Transverse colon (tissue), 4 donors: ENCODE measurements at places on chromosomes 6 and 20. TPM values are rescaled to one million over a fixed set of nuclear protein-coding genes. Genes with fewer than 3 reads are reported as not detected.

DLL1 gene
- 17.0 TPM for total RNA-seq

PHACTR3 gene
- 5.4 TPM for total RNA-seq

WASF1 gene
- total RNA-seq, result 1.9 TPM

SLC17A3 gene
- not detected for total RNA-seq

PGC gene
- not detected for total RNA-seq

HLA-G gene
- total RNA-seq, result not detected

GRCh38 chr6:128993166-128993565, 110.2 kb downstream of the LAMA2 start:
- no peak for DNase-seq

GRCh38 chr20:50870561-50871161, 60.6 kb downstream of the ADNP start:
- DNase-seq, result no peak

DNA sequence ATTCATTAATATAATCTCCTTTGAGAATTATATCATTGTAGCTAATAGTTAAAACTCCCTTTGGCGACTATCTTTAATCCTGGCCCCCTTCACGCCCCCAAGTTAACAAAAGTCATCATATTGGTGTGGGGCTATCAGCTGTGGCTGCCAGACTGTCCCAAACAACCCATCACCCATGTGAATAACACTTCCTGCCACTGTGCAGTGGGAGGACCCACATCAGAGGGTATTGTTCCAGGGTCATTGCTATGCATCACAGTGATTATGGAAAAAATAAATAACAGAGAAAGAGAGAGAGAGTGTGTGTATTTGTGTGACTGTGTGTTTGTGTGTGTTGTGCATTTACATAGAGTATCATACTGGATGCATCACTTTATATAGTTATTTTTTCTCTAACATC, 39.3 kb upstream of the TENT5A start:
- no peak for DNase-seq

- DNase-seq, result no peak
These were observed 1.7 kb downstream of the TAAR6 start for GRCh38 chr6:132571774-132572173.

DNA sequence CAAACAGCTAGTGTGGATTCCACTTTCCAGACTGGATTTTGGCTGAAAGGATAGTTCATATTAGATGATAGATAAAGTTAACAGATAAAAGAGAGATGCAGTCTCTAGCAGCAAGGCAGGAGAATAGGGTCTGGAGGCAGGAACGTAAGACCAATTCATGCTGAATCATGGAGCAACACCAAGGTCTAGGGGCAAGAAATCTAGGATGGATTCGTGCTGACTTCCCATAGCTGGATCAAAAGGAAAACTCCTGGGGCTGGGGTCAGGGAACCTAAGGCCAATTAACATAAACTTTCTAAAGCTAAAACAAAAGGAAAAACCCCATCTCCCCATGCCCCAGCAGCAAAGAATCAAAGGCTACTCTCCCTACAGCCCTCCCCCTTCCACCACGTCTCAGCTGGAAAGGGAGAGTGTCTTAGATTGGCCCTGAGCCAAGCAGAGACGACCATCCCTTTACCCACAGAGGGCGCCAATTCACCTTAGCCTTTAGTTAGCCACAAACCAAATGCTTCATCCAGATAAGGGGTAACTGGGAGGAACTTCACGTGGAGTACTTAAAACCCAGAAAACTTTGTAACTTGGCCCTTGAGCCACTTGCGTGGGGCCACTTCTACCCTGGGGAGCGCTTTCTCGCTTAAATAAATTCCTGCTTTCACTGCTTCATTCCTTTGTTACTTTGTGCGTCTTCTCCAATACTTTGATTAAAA, 7.6 kb downstream of the TREM1 start:
- peak; percentile 63 for DNase-seq

GRCh38 chr20:43894491-43894890, 20.2 kb upstream of the TOX2 start:
- DNase-seq, result no peak

- DNase-seq, result no peak
These were observed 87.8 kb downstream of the GMDS start for GRCh38 chr6:2157441-2158127.

DNA sequence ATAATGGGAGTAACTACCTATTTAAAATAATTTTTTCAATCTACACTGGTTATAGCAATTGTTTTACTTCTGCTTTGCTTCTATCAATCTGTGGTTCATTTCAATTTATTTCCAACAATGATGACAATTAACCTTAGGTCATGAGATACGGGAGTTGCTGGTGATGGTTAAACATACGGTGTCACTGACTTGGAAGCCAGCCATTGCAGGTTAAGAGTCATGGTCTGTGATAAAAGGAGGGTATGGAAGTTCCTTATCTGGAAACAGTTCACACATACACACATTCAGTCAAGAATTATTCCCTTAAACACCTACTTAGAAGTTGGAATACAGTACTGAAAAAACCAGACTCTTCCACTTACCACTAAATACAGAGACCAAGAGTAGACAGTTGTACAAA, 180.0 kb downstream of the KIF16B start:
- no peak for DNase-seq

- no peak for DNase-seq
These were observed 556.5 kb downstream of the DHX35 start for GRCh38 chr20:39518654-39519053.

GRCh38 chr6:6875818-6876470, 231.8 kb upstream of the RREB1 start:
- no peak for DNase-seq

DNA sequence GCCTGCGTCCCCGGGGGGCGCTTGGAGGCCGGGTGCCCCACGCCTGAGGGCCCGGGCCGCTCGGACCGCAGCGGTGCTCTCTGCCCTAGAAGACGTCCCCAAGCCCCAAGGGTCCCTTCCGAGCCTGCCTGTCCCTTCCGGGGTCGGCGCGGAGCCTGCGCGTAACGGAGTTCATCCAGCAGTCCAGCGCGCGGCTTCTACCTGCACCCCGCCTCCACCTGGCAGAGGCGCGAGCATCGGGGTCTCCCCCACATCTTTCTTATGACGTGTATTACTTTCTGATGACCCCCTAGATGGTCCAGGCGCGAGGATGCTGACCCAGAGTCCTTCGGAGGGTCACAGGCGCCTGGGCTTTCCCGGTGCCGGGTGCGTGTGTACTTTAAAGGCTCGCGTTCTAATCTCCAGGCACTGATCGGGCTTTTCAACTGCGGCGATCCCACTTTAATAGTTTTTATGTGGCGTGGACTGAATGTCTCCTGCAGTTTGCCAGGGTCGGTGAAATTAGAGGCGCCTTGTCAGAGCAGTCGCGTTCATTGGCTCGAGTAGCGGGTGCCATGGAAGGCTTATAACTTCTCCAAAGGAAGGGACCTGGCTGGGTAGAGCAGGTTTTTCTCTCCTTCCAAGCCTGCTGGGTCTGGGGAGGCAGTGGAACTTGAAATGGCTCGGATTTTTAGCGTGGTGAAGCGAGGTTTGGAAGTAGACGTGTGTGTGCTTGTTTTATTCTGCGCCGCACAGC, 912 bp downstream of the EYA4 start:
- DNase-seq, result no peak

- DNase-seq, result no peak
These were observed 88.2 kb upstream of the FAM83B start for GRCh38 chr6:54758340-54758739.

DNA sequence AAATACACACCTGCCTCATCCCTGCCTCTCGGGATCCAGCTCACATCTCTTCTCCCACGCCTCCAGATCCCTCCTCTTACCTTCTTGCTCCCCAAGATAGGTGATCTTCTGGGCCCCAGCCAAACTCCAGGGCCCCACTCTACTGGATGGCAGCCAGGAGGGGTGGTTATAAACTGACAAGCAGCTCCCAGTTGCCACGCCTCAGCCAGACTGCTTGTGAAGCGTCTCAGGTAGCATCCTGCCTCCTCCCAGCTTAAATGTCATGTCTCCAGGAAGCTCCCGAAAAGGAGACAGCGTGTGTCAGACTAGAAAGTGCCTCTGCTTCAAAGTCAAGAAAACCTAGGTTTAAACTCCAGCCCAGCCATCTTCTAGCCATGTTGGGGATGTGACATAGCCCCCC, 114.1 kb downstream of the LRFN2 start:
- DNase-seq, result no peak

DNA sequence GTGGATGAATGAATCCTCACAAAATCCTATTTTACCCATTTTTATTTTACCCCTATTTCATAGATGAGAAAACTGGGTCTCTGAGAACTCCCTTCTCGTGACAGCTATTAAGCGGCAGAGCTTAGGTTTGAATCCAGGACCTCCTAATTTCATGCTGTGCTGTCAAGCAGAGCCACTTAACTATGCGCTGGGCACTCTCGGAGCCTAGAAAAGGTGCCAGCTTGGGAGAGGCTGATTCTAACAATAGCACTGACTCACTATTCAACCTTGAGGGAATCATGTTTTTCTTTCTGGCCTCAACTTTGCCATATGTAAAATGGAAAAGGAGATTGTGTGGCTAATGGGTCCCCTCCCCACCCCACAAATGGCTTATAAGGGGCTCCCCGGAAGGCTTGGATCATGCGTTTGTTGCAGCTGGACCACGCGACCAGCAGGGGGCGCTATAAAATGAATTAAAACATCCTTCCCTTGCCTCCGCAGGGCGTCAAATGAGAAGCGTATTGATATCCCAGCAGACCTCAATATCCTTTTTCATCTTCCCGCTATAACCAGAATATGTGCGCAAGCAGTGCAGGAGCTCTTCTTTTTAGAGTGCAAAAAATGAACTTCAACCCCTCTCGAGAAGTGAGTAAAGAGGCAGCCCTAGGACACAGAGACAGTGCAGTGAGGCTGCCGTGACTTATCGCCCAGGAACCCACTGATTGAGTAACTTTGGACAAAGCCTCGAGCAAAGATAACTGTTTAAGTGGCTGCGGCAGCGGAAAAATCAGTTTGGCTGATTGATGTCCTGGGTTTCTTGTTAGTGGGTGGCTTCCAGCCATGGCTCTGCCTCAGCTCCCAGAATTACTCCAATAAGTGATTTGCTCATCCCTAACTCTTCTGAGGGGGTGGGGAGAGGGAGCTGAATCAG, 12.8 kb upstream of the PDYN start:
- DNase-seq, result no peak

DNA sequence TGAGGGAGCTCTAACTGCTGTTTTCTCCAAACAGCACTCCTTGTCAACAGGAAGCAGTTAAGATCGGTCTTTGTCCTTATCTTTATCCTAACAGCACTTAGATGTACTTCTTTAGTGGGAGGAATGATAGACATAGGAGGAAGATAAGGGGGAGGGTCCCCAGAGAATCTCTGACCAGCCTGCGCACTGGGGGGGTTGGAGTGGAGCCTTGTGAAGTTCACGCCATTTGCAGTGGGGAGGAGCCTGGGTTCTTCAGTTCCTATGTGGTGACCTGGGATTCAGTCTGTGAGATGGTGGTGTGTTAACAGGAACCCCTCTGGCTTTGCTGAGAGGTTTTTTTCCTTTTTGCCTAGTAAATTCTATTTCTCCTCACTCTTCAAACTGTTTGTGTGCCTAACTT, 18.1 kb upstream of the ASCC3 start:
- no peak for DNase-seq

DNA sequence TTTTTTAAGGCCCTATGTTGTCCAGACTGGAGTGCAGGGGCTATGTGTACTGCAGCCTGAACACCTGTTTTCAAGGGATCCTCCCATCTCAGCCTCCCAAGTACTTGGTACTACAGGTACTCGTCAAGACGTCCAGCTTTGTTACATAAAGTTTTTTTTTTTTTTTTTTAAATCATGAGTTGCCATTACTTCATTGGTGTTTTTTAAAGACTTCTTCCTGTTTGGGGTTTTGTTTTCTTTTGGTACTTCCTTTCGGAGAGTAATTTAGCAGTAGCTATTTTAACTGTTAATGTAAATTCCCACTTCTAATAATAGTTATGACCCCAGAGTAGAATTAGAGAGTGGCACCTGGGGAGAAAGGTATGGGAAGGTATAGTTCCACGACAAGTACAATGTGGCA, 10.5 kb downstream of the ZNFX1 start:
- no peak for DNase-seq

DNA sequence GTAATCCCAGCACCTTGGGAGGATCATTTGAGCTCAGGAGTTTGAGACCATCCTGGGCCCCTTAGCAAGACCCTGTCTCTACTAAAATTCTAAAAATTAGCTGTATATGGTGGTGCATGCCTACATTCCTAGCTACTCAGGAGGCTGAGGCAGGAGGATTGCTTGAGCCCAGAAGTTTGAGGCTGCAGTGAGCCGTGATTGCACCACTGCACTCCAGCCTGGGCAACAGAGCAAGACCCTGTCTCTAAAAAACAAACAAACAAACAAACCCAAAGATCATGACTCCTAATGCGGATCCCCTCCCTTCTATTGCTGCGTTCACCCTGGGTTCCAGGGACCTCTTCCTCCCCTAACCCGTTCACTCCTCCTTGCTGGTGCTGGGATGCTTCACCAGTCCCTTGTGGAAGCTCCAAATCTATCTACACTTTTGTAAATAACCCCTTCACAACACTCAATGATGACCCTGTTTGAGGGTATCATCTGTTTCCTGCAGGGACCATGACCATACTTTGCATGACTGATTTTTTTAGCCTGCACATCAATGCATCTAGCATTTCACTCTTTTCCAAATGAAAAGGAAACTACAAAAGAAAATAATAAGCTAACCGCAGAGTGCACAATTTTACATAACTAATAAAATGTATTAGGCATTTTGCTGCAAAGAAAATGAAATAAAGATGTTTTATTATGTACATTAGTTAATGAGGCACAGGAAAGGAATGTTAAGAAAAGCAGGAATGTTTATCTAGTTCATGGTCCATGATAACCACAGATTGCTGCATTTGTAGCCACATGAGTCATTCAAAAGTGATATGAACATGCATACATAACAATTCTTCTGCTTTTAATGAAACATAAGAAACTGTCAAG, 30.5 kb upstream of the IPCEF1 start:
- DNase-seq, result no peak

DNA sequence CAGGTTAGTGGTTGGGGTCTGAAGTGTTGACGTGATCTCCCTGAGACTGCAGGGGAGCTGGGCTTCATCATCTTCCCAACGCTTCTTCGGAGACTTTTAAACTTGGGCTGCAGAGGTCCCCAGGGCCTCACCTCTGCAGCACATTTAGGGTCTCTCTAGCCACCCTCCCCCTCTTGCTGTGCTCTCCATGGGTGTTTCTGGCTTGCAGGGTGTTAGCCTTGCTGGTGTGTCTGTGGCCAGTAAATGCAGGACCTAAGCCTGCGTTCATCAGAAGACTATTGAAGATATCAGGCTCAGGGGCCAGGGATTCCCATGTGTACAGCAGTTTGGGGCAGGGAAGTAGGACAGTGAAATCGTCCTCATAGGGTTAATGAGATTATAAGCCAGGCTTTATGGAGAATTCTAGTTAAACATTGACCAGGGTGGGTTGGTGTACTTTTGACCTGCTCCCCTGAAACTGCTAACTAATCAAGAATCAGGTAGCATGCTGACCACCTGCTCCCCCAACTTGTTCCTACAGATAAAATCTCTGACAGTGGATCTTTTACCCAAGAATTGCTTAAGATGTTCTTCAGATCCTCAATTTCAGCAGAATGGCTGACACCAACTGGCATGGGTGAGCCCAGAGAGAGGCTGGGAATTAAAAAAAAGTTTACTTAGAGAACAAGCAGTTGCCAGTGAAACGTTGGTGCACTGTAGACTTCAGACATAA, 3.8 kb upstream of the DDO start:
- no peak for DNase-seq

- no peak for DNase-seq
These were observed 375.7 kb upstream of the MARCKS start for GRCh38 chr6:113481458-113481857.
